Activated naive CD8-positive, alpha-beta T cell treated with anti-CD3 and anti-CD28 coated beads, Interleukin-2, amount 10 ng/mL, durations not matched to agents 7 days and 5 days (primary cell): ENCODE measurements at places on chromosomes 1 and 21. TPM values are rescaled to one million over a fixed set of nuclear protein-coding genes. Genes with fewer than 3 reads are reported as not detected.

Gene PRMT2
- 157 TPM for total RNA-seq

Gene PSMB2
- total RNA-seq, result 55.1 TPM

Gene GBP5
- total RNA-seq, result 231 TPM

Gene SLC5A9
- not detected for total RNA-seq

DNA sequence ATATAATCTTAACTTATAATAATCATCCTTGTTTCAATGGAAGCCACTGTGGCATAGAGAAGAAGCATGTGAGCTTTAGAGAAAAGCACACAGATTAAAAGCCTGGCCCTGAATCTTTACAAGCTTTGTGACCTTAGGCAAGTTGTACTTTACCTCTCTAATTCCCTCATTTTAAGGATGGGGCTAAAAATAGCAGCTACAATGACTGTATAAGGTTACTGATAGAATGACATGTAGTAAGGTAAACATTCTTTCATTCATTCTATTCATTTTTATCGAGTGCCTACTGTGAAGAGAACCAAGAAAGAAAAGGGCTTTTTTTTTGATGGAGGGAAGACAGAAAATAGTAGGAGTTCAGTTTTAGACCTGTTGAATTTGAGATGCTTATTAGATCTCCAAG, 25.6 kb downstream of the CDKN2C start:
- no peak for DNase-seq

DNA sequence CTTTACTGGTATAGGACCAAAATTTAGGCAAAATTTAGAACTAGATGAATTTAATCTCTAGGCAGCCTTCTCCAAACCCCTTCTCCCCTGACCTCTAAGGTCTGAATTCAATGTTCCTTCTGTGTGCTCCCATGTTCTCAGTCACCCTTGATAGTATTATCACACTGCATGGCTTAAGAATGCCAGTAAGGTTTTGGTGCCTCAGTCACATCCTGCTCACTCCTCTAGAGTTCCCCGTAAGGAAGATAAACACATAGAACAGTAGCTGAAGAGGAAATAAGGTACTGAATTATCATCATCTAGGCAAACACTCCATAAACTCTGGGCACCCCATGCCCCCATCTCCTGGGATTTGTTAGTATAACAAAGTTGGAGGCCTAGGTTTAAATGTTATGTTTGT, 18.2 kb downstream of the PRRX1 start:
- no peak for DNase-seq

GRCh38 chr1:8939362-8939995, 6.2 kb upstream of the CA6 start:
- peak; percentile 19 for DNase-seq

- no peak for DNase-seq
These were observed 299.8 kb downstream of the DISC1 start for GRCh38 chr1:231926340-231926739.

DNA sequence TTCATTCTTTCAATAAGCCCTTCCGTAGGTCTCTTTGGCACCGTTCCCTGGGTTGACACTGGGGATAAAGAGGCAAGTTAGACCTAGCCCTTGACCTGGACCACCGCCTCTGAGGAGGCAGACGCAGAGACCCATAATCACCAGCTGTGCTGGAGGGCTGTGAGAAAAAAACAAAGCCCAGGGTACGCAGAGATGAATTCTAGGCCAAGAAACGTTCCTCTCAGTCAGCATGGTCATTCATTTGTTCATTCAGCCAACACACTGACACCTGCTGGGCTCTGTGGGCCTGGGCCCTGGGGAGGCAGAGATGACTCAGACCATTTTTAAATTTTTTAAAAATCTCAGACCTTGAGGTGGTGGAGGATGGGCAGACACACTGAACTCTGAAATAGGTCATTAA, 26.3 kb upstream of the TRABD2B start:
- no peak for DNase-seq

GRCh38 chr1:151837197-151837596, 2.4 kb downstream of the C2CD4D start:
- DNase-seq, result no peak

GRCh38 chr1:61081686-61082310, 563 bp upstream of the NFIA start:
- DNase-seq, result peak; percentile 44

DNA sequence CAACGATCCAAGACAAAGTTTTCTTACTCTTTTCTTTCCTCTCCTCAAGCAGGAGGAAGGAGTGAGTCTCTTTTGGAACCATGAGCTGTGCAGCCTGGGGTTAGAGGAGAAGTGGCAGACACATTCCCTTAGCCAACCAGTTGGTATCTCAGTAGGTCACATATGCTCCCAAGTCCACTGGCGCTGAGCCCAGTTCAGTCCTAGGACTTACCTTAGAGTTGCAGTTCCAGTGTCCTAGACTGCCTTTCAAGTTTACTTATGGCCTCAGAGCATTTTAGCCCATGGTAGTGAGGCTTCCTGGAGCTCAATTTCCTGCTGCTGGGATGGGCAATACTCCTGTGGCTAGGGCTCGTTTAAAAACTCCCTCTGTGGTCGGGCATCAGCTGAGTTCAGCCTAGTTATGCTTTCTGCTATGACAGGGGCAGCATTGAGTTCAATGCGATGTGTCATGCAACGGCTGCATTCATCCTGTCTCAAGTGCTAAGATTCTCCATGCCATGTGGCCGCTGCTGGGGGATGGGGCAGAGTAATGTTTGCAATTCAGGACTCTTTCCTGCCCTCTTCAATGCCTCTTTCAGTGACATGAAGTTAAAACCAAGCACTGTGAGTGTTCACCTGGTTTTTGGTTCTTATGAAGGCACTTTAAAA, 103.8 kb downstream of the LRRC7 start:
- no peak for DNase-seq

DNA sequence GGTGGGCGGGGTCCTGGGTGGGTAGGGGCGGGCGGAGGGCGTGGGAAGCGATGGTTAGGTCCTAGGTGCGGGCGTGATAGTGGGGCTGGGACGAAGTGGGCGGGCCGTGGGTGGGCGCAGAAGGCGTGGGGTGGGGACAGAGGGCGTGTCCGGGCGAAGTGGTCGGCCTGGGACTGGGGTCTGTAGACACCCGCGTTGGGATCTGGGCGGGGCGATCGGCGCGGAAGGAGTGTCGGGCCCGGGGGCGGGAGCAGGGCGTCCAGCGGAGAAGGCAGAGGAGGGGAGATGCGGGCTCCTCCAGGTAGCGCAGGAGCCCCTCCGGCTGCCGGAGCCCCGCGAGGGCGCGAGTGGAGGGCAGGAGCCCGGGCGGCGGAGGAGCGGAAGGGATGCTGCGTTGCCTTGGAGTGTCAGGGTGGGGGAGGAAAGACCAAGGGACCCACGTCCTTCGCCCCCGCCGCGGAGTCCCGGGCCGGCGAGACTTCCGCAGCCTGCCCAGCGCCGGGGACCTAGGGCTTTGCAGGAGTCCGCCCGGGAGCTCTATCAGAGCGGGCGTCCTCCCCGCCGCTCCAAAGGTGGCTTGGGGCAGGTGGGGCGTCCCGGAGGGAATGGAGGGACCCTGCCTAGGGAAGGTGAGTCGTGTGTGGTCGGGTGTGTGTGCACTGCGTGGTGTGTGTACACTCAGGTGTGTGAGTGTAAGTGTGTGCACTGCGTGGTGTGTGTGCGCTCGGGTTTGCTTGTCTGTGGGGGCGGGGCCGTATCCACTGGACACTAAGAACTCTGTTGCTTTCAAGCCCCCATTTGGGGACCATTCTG, 27.0 kb upstream of the PRSS38 start:
- DNase-seq, result peak; percentile 82

DNA sequence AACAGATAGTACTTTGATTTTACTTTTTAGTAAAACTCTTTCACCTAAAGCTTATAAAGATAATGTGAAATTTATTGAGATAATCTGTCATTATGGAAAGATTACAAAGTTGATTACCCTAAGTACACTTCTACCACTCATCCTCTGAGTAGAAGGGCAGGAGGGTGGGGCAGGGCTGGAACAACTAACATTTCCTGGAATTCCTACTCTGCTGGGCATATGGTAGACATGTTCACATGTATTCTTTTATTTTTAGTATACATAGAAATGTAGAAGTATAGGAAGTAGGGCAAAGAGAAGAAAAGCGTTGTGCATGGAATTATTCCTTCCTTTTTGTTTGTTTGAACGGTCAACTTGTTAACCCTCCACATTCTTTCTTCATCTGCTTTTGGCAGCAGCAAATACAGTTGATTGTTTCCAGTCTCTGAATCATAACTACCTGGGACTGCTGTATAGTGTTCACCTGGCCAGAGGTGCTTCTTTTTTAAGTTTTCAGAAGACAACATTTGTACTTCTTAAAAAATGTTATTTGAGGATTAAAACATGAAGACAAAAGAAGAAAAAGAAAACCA, 85.1 kb downstream of the POU2F1 start:
- DNase-seq, result no peak

DNA sequence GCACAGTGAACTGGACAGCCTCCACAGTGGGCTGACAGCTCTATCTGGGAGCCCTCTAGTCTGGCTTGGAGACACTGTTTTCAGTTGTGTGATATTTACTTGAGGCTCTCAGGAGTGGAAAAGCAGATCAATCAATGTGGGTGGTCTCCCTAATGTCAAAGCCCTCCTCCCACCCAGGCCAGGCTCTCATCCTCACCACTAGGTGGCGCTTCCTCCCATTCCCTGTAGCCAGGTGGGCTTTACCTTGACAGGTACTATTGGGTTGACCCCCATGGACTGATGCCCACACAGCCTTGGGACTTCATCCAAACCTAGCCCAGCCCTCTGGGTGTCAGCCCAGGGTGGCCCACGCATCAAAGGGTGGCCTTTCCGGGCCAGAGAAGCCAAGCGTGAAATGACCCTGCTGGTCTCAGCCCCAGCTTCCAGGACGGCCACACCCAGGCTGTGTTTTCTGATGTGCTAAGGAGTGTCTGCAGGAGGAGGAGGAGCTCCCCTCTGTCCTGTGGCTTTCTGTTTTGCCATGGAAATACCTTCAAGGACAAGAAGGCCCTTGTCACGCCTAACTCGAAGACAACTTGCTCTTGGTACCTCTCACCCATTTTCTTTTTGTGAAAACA, 54.0 kb downstream of the CLIC6 start:
- DNase-seq, result no peak

- DNase-seq, result no peak
These were observed 23.6 kb downstream of the COA6 start for GRCh38 chr1:234396871-234397270.

- DNase-seq, result no peak
These were observed 11.2 kb upstream of the TRIM33 start for GRCh38 chr1:114522264-114522575.

GRCh38 chr1:193069748-193070385, 10.5 kb downstream of the RO60 start:
- DNase-seq, result no peak
